Endothelial cell of coronary artery (primary cell): ENCODE measurements at places on chromosomes 2 and 18. TPM values are rescaled to one million over a fixed set of nuclear protein-coding genes. Genes with fewer than 3 reads are reported as not detected.

SLC4A5 gene
- 0.09 TPM in 1 of 2 replicates, not detected in the other for total RNA-seq

SH3BP4 gene
- total RNA-seq = 37.5 and 48.5 TPM in 2 replicates

ARL5A gene
- 52.4 and 55.6 TPM in 2 replicates for total RNA-seq

EVA1A gene
- 88.6 and 116 TPM in 2 replicates for total RNA-seq

SLC14A1 gene
- 0.09 and 0.56 TPM in 2 replicates for total RNA-seq

OSBPL1A gene
- 12.9 and 17.4 TPM in 2 replicates for total RNA-seq

SP9 gene
- total RNA-seq = not detected in 2 replicates

IL1F10 gene
- total RNA-seq = not detected in 2 replicates

GKN1 gene
- total RNA-seq = not detected in 2 replicates

FSHR gene
- not detected in 2 replicates for total RNA-seq

SMARCAL1 gene
- total RNA-seq = 11.2 and 17.5 TPM in 2 replicates

RMND5A gene
- 38.9 and 40.8 TPM in 2 replicates for total RNA-seq

FLACC1 gene
- 0.36 and 1.0 TPM in 2 replicates for total RNA-seq

CNTNAP5 gene
- 0.09 TPM in 1 of 2 replicates, not detected in the other for total RNA-seq

MAP3K20 gene
- 20.5 and 30.0 TPM in 2 replicates for total RNA-seq

ABCB11 gene
- total RNA-seq = 0.18 and 0.56 TPM in 2 replicates

MOCOS gene
- 0.63 and 1.6 TPM in 2 replicates for total RNA-seq
